ENCODE measurements at places on chromosomes 1 and 21. TPM values are rescaled to one million over a fixed set of nuclear protein-coding genes. Genes with fewer than 3 reads are reported as not detected.

DNA sequence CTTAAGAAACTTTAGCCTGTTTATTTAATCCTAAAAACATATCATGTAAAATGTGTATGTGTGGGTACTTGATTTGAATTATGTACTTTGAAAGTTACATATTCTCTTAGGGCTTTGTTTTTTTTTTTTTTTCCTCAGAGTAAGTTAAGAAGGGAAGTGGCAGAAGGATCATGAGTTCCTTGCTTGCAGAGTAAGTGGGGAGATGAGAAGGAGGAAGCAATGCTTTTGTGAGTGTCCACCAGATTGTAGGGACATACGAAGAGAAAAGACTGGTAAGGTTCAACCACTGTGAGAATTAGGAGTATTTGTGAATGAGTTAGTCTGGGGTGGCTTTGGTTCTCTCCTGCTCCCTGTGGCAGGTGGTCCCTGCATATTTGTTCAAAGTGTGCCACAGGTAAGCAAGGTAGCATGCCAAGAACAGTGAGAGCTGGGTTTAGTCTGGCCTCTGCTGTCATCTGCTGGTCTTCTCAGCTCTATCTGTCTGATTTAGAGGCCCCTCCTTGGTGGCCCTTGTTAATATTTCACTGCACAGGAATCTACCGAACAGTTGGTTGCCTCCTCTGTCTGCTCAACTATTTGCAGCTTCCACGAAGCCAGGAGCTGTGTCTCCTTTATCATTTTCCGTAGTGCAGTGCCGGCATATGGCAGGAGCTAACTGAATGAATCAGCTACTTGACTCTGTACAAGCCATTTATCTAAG, 9.5 kb downstream of the DNM3 start:
- no peak for DNase-seq

WNT4 gene
- not detected for total RNA-seq

GRCh38 chr21:41559658-41560631, 52.0 kb upstream of the TMPRSS2 start:
- no peak for DNase-seq

DNA sequence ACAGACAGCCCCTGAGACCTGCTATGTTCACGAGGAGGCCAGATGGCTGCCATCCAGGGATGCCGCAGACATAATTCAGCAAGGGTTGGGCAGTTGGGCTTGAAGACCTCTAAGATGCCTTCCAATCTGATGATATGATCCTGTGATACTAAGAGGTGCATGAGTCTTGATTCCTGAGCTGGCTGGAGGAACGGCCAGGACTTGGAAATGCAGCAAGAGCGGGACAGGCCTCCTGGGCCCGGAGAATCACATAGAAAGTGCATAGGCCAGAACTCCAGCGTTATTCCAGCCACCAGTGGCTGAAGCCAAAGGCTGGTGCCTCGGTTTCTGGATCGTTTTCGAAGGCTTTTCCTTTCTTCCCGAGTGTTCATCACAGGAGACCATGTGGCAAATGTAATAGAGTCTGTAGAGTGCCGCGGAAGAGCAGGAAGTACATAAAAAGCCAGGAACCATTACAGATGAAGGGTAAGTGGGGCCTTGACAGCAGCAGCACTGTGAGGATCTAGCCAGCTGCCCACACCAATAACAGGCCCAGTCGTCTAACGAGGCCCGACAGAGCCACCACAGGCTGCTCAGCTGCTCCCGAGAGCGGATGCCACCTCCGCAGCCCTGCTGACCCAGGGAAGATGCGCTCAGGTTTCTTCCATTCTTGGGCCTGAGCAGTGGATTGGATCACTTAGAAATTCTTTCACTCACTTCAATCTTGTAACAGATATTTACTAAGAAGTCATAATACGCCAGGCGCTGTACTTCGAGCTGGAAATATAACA, 14.0 kb upstream of the LHX4 start:
- DNase-seq = no peak

LCE2B gene
- not detected for total RNA-seq

LAX1 gene
- total RNA-seq = not detected

DNA sequence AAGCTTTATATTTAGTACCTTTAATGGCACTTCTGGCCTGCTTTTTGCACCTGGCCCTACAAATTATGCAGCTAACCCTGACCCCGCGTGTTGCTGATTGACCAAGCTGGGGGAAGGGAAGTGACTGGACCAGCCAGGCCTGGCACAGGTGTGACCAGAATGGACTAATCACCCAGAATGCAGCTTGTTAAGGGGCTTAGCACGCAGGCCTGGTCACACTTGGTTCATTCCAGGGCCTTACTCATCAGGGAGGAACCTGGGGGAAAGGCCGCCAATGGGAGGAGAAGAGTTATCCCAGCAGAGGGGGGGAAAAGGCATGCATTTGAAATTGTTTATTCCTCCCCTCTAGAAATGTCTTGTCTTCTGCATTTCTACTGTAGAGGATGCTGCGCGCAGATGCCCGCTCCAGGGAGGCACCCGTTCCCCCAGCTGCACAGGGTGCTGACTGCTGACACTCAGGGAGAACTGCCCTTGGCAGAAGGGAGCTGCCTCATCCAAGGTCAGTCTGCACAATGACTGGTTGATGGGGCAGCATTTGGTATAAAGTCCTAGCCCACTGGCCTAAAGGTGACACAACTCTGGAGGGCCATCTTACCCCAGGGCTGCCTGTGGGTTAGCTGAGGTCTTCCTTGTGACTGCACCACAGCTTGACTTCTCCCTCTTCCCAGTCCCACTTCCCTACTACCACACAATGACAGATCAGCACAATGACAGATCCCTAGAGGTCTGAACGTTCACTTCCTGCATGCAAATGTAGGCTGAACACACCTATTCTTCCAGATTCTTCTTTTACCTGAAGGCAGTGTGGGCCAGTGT, 29.0 kb downstream of the DHCR24 start:
- DNase-seq = peak; percentile 78

GRCh38 chr1:108862017-108862610, 5.2 kb upstream of the AKNAD1 start:
- no peak for DNase-seq

RGS5 gene
- 40.0 TPM for total RNA-seq

GRCh38 chr1:25816112-25816718, 3.5 kb upstream of the MTFR1L start:
- no peak for DNase-seq

GRCh38 chr1:152398812-152399698, 15.0 kb downstream of the CRNN start:
- DNase-seq = no peak

- DNase-seq = no peak
Measured at GRCh38 chr1:34470401-34470800, 284.4 kb upstream of the GJB5 start.

C1orf122 gene
- total RNA-seq = 2.0 TPM

DNA sequence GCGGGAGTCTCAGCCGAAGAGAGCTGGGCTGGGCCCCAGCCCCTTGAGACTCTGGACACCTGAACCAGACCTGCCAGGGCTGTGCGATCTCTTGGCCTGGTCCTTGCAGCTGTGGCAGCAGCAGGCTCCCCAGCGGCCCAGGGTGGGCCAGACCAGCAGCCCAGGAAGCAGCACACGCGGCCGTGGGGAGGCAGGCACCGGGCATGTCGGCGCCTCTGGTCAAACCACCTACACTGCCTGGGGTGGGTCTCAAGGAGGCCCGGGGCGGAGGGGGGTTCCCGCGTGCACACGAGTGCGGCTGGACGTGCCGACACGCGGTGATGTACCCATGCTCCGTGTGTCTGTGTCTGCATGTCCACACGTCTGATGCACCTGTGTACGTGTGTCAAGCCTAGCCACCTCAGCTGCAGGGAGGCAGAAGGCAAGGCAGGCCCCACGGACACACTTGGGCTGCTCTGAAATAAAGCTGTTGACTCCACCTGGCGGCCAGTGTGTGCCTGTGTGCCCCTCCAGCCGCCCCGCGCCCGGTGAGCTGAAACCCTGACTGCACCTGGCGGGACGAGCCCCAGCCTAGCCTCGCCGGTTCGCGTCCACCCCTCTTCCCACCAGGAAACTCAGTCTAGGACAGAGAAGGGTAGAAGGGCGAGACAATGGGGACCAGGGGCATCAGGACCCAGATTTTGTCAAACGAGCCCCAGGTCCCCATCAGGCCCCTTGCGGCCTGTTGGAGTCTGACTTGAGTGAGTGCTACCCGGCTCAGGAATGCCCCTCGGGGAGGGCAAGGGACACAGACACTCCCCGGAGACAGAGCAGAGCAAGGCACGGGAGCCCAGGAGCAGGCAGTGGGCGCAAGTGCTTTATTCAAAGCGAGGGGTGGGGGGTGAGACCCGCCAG, 11.6 kb downstream of the SCNN1D start:
- DNase-seq = peak; percentile 53

GRCh38 chr1:110281363-110282290, 57.5 kb upstream of the RBM15 start:
- DNase-seq = peak; percentile 22

DNA sequence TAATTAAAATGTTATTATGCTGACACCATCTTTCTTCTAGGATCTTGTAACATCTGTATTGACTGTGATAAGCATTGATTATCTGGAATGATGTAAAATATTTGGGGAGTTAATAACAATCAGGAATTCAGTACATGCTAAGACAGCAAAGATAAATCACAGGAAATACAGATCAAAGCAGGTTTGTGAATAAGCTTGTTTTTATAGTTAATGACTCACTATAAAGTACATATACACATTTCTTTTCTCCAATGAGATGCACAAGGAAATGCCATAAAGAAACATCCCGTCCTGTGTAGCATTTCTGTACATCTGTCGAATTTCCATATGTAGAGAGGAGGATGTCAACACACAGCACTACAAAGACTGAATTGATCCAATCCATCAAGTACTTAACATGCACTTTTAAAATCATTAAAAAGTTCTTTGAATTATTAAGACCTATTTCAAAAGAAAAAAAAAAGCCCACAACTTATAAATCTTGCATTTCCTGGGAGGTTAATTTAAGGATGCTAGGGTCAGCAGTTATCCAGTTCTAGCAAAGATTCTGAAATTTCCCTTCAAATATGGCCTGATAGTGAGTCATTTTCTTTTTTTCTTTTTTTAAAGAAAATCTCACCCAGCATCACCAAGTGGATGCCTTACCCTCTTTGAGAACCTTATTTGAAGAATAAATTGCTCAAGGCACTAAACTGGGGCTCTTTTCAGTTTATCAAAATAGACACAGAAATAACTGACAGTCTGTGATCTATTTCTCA, 243.2 kb upstream of the NR5A2 start:
- DNase-seq = peak; percentile 63

LEFTY2 gene
- not detected for total RNA-seq

FALEC gene
- total RNA-seq = not detected
